Hair follicle dermal papilla cell (primary cell): ENCODE measurements at places on chromosomes 7 and 10. TPM values are rescaled to one million over a fixed set of nuclear protein-coding genes. Genes with fewer than 3 reads are reported as not detected.

Gene ZNF503
- total RNA-seq = 41.5 and 50.1 TPM in 2 replicates

Gene CPA2
- not detected in 2 replicates for total RNA-seq

Gene FRMPD2
- total RNA-seq = not detected in 2 replicates

Gene PVRIG
- total RNA-seq = not detected in 2 replicates

Gene TRDMT1
- total RNA-seq = 15.4 and 26.0 TPM in 2 replicates

Gene ANXA11
- total RNA-seq = 149 and 172 TPM in 2 replicates

Gene SPDYE11
- total RNA-seq = not detected in 2 replicates

Gene PAX4
- total RNA-seq = not detected in 2 replicates

Gene LRRC61
- 0.24 and 0.97 TPM in 2 replicates for total RNA-seq

Gene ITGA8
- total RNA-seq = 92.0 and 104 TPM in 2 replicates

Gene CUBN
- 11.5 and 13.8 TPM in 2 replicates for total RNA-seq

Gene SCIN
- 0.85 and 1.1 TPM in 2 replicates for total RNA-seq

Gene ODAD2
- total RNA-seq = 0.49 and 1.1 TPM in 2 replicates

Gene SPDYE2B
- total RNA-seq = not detected in 2 replicates

Gene GIMAP4
- not detected in 2 replicates for total RNA-seq

Gene TPK1
- 2.4 and 3.5 TPM in 2 replicates for total RNA-seq

Gene PNLIPRP2
- not detected in 2 replicates for total RNA-seq

Gene SPDYE1
- total RNA-seq = under 0.01 TPM in 1 of 2 replicates, not detected in the other

Gene SOSTDC1
- total RNA-seq = 0.32 and 0.73 TPM in 2 replicates

Gene SLC13A1
- not detected in 2 replicates for total RNA-seq

Gene ABCB4
- 10.4 and 23.5 TPM in 2 replicates for total RNA-seq

Gene NME8
- not detected in 2 replicates for total RNA-seq

Gene SEMA3A
- total RNA-seq = 193 and 202 TPM in 2 replicates

Gene TSPAN13
- 1.1 and 2.4 TPM in 2 replicates for total RNA-seq

Gene FKBP6
- not detected in 2 replicates for total RNA-seq

Gene LRRD1
- 0.16 TPM in 1 of 2 replicates, not detected in the other for total RNA-seq

Gene CPN1
- total RNA-seq = not detected in 2 replicates

Gene C10orf62
- total RNA-seq = 0.49 TPM in 1 of 2 replicates, not detected in the other
